T-helper 22 cell (primary cell): ENCODE measurements at places on chromosomes 16 and 17.
A peak's percentile ranks its signal among the peaks of the same experiment; 100 is the strongest.

- no peak for DNase-seq
These were observed 72.3 kb downstream of the C17orf67 start for GRCh38 chr17:56761387-56761786.

DNA sequence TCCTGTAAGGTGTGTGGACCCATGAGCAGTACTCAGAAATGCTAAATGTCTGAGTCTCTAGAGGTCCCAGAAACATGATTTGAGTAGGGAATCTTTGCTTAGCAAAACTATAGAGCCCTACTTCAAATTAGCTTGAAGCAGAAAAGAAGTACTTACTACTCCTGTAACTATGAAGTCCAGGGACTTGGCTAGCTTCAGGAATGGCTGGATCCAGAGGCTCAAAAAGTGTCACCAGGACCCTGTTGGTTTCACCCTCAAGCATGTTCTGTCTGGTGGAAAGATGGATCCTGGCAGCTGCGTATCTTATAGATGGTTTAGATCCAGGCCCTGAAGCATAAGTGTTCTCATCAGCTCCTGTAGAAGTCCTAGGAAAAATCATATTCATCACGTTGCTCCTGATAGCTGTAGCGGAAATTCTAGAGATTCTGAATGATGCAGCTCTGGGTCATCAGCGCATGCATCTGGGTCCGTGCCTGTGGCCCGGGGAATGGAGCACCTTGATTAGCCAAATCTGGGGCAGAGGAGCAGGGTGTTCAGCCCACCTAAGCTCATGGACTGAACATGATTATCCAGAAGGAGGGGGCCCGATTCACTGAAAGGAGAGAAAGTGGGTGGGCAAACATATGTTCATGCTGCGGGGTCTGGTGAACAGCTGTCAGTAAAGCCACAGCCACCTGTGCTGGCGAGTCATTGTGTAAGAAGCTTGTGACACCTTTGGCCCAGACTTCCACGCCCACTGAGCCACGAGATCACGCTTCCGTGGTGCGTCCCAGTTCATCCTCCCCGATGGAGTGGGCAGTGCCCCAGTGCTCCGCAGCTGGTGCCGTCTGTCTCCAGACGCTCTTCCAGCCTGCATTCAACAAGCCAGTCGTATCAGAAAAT is 260.6 kb downstream of the CPPED1 start:
- no peak for DNase-seq

- no peak for DNase-seq
These were observed 138.1 kb downstream of the PARN start for GRCh38 chr16:14491861-14492529.

- no peak for DNase-seq
These were observed 75.3 kb upstream of the COX10 start for GRCh38 chr17:13994050-13994449.

DNA sequence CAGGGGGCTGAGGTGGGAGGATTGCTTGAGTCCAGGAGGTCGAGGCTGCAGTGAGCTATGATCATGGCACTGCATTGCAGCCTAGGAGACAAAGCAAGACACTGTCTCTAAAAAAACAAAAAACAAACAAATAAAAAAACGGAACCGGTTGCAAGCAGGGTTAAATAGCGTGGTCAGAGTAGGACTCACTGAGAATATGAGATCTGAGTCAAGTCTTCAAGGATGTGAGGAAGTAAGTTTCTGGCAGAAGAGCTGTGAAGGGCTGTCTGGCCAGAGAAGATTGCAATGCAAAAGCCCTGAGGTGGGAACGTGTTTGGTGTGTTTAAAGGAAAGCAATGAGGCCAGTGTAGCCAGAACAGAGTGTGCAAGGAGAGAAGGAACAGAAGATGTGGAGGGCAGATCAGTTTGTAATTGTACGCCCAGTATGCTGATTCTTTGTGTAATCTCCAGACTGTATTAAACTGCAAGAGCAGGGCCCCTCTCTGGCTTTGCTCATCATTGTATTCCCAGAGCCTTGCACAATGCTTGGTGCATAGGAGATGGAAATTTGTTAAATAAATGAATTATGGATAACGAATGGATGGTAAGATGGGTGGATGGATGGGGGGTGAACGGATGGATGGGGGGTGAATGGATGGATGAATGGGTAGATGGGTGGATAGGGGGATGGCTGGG is 6.3 kb downstream of the G6PC1 start:
- DNase-seq, result no peak

- DNase-seq, result no peak
These were observed 71.6 kb upstream of the ALOX12 start for GRCh38 chr17:6924208-6924607.

GRCh38 chr16:65782611-65783600 is 583.6 kb upstream of the CDH5 start:
- no peak for DNase-seq

DNA sequence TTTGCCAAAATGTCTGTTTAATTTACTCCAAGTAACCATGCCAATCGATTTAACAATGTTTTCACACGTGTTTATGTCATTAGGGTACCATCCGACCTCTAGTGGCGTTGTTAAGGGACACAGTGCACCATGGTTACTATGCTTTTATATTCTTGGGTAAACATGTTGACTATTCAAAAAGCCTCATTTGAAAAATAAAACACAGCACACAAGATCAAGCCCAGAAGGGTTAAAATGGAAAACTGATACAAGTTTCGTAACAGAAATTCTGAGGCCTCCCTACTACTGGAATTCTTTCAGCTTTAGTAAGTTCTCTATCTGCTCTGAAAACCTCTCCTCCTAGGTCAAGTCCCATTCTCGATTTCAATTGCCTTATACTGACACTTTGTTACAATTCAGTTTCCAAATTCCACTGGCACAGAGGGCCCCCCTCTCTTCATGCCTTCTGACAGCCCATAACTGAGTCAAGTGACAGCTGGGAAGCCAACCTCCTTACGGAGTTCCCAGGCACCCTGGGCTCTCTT is 2.1 kb downstream of the CFAP20 start:
- DNase-seq, result peak; percentile 23

GRCh38 chr17:16552637-16553045 is 16.4 kb downstream of the ZNF287 start:
- DNase-seq, result no peak
